ENCODE measurements at places on chromosomes 3 and 15.

DNA sequence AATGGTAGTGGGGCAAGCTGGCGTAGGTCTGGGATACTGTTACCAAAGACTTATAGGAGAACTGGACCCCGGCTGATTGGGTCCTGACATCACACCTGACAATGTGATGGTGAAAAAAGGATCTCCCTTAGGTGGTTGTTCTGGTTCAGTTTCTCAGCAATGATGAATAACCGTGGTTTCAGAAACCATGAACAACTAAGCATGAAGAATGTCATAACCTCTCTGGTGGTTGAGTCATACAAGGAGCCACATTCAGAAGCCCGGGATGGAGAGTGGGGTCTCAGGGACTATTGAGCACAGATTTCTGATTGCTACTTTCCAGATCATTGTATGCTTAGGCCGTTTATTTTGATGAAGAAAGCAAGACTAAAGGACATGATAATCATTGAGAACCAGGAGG, 17.4 kb downstream of the GPR160 start:
- DNase-seq, result no peak

GRCh38 chr3:194077602-194078001, 58.3 kb upstream of the HES1 start:
- DNase-seq, result no peak

GRCh38 chr15:50190166-50190570, 8.2 kb downstream of the SLC27A2 start:
- DNase-seq, result no peak

GRCh38 chr3:43348852-43349574, 62.7 kb downstream of the SNRK start:
- no peak for DNase-seq

GRCh38 chr3:112086076-112086854, at the start of gene C3orf52:
C3orf52 (plus strand) TSS chr3:112086389; CDS start chr3:112086408, 19 bp downstream.
- DNase-seq, result no peak

- no peak for DNase-seq
Observed at GRCh38 chr15:49247556-49248110, 77.6 kb downstream of the GALK2 start.

- no peak for DNase-seq
Observed at GRCh38 chr3:22916933-22917332, 286.2 kb upstream of the UBE2E2 start.

- no peak for DNase-seq
Observed at GRCh38 chr3:58604031-58604430, 26.8 kb upstream of the FAM107A start.

DNA sequence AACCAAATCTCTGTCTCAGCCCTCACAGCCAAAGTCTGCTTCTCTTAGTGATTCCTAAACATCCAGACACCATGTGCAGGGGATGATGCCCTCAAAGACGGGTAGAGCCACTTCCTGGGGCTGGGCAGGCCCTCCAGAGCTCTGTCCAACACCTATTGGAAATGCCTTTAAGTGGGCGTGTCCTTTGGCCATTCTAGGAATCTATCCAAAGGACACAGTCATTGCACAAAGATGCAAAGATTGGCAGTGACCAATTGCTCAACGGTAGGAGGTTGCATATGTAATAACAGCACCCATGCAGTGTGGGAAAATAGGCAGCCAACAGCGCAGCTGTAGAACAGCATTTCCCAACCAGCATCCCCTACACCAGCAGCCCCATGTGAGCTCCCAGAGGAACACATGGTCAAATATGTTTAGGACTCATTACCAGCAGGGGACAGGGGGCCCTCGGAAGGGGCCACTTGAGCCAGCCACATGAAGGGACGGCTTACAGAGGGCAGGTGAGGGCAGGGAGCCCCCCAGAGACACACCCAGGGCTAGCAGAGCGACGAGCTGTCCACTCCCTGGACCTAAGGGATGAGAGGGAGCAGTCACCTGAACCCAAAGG, 142.8 kb upstream of the IQSEC1 start:
- DNase-seq, result peak; percentile 43

GRCh38 chr3:192917028-192917403, 640 bp downstream of the MB21D2 start:
- no peak for DNase-seq

DNA sequence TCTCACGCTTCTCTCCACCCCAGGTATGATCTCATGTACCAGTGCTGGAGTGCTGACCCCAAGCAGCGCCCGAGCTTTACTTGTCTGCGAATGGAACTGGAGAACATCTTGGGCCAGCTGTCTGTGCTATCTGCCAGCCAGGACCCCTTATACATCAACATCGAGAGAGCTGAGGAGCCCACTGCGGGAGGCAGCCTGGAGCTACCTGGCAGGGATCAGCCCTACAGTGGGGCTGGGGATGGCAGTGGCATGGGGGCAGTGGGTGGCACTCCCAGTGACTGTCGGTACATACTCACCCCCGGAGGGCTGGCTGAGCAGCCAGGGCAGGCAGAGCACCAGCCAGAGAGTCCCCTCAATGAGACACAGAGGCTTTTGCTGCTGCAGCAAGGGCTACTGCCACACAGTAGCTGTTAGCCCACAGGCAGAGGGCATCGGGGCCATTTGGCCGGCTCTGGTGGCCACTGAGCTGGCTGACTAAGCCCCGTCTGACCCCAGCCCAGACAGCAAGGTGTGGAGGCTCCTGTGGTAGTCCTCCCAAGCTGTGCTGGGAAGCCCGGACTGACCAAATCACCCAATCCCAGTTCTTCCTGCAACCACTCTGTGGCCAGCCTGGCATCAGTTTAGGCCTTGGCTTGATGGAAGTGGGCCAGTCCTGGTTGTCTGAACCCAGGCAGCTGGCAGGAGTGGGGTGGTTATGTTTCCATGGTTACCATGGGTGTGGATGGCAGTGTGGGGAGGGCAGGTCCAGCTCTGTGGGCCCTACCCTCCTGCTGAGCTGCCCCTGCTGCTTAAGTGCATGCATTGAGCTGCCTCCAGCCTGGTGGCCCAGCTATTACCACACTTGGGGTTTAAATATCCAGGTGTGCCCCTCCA, 19.1 kb downstream of the TYRO3 start:
- no peak for DNase-seq

- DNase-seq, result no peak
Observed at GRCh38 chr3:101984356-101984755, 135.0 kb downstream of the NFKBIZ start.

DNA sequence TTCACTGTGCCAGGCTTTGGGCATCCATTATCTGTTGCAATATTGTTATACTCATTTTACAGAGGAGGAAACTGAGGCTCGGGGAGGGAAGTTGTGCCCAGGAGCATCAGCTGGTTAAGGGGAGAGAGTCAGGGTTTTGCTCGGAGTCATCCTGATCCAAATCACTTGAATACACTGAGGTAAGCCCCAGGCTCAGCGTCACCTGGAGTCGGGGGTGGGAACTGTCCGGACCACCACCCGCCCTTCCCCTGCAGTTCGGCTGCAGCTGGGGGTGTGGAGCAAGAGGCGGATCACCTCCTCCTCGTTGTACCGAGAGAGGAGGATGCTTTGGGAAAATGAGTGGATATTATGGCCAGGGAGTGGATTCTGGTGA, 646 bp downstream of the HRH1 start:
- DNase-seq, result no peak

GRCh38 chr3:733313-733712, 359.5 kb upstream of the CNTN6 start:
- DNase-seq, result no peak

GRCh38 chr15:70318594-70319465, 221.1 kb upstream of the TLE3 start:
- peak; percentile 93 for DNase-seq

All from AG09309 (cell line).